Epithelial cell of esophagus (primary cell): ENCODE measurements at places on chromosomes 5 and 9.

DNA sequence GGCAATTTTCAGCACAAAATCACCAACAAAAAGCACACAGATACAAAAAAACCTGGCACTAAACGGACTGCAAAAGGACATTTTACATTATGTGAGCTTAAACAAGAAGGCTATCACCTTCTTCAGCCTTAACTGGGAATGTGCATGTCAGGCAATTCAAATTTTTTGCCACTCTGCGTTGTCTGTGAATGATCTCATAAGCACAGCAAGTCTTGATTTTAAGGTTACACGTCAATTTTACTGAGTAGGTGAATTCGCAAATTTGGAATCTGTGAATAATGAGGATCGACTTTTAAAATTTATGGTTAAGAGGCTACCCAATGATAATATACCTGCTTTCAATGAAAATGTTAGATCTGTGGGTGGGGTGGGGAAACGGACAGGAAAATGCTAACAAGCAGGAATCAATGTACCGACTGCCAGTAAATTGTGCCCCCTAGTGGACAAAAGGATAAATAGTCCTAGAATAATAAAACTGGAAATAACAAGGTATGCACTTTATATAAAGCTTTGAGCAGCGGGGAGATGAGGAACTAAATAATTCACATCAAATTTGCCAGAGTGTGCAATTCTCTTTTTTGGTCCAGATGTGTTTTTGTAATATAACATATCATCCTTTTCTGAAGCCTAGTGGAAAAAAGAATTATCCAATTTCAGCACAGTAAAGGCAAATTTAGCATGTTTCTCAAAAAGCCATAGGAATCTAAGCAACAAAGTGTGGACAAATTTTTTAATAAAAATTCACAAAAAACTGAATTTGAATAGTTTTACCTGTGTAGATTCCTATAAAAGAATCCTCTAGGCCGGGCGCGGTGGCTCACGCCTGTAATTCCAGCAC is 20.5 kb downstream of the EQTN start:
- peak; percentile 67 for DNase-seq

- DNase-seq, result peak; percentile 84
These were observed 136.0 kb upstream of the TBC1D2 start for GRCh38 chr9:98391406-98391805.

GRCh38 chr5:125298258-125298657 is 551.8 kb upstream of the ZNF608 start:
- peak; percentile 60 for DNase-seq

DNA sequence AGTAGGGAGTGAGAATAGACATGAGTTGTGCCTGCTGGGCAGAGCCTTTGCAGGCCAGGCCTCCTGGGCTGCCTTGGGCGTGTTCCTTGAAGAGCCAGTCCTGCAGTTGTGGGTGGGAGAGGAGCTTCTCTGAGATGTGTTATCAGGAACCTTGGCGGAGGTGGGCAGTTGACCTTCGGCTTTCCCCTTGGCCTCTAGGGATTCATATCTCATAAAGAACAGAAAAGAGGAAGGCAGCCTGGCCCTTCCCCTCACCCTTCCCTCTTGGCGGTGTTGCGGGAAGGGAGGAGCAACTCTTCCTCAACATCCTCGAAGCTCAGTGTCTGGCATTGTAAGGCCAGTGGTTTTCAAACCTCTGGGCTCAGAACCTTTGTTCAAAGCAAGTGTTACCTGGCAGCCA is 59.2 kb downstream of the DAPK1 start:
- no peak for DNase-seq

GRCh38 chr9:136074706-136075105 is 20.4 kb downstream of the NACC2 start:
- no peak for DNase-seq

DNA sequence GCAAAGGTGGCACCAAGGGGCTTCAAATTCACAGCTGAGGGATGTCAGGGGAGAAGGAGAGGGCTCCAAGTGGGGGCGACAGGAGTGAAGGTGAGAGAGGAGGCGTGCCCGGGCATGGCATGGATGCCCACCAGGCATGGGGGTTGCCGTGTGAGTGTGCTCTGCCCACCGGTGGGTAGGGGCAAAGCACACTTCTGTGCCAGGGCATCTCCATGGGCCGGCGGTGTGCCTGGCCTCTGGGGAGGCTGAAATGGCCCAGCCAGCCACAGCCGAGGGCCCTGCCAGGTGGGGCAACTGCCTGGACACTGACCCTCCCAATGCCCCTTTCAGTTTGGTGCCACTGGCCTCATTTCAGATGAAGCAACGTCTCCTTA is 14.0 kb upstream of the RNU6ATAC start:
- no peak for DNase-seq

- DNase-seq, result no peak
These were observed 49.7 kb downstream of the C9 start for GRCh38 chr5:39314591-39314990.

DNA sequence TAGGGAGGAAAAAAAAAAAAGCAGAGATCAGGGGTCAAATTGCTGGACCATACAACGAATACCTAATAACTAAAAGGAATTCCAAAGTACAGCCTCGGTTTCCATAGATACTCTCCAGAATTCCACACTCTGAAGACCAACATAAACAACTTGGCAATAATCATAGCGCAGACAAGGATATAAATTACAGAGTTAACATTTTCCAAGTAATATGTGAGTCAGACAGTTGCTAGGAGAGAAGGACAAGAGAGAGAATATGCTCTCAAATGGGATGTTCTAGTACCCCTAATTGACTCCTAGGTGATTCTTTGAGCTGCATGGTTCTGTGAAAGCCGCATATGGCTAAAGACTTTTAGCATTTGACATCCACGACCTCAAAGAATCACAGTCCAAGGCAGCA is 165.2 kb downstream of the FRMD3 start:
- no peak for DNase-seq

DNA sequence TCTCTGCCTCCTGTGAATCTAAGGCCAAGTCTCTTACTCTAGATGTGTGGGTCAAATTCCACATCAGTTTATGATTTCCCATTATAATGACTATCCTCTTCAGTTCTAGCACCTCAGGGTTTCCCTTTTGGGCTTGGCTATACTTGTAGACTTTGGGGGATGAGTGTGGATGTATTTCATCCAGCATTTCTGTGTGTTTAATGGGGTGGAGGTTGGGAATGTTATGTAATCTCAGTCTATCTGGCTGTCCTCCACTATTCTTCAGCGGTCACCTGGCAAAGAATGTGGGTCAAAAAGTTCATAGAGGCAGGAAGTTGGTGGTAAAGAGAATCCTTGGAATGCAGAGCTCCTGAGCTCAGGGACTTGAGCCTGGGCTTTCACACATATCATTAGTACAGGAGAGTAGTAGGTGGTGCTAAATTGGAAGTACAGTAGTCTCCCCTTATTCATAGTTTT is 64.9 kb downstream of the CFAP95 start:
- no peak for DNase-seq

DNA sequence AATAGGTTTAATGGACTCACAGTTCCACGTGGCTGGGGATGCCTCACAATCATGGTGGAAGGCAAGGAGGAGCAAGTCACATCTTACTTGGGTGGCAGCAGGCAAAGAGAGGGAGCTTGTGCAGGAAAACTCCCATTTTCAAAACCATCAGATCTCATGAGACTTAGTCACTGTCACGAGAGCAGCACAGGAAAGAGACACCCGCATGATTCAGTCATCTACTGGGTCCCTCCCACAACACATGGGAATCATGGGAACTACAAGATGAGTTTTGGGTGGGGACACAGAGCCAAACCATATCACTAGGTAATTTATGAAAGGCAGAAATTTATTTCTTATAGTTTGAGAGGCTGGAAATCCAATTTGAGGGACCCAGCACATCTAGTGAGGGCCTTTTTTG is 40.0 kb downstream of the MTREX start:
- DNase-seq, result peak; percentile 13

DNA sequence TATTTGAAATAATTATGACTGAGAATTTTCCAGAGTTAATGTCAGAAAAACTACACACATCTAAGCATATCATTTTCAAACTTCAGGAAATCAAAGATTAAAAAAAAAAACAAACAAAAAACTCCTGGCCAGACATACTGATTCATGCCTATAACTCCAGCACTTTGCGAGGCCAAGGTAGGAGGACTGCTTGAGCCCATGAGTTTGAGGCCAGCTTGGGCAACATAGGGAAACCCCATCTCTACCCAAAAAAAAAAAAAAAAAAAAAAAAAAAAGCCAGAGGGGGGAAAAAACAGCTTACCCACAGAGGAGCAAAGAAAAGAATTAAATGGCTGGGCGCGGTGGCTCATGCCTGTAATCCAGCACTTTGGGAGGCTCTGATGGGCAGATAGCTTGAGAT is 22.4 kb downstream of the EFCAB9 start:
- no peak for DNase-seq

- no peak for DNase-seq
These were observed 22.6 kb upstream of the TMEM171 start for GRCh38 chr5:73097740-73098139.

- peak; percentile 90 for DNase-seq
These were observed 42.5 kb downstream of the RALGPS1 start for GRCh38 chr9:126956917-126957686.

DNA sequence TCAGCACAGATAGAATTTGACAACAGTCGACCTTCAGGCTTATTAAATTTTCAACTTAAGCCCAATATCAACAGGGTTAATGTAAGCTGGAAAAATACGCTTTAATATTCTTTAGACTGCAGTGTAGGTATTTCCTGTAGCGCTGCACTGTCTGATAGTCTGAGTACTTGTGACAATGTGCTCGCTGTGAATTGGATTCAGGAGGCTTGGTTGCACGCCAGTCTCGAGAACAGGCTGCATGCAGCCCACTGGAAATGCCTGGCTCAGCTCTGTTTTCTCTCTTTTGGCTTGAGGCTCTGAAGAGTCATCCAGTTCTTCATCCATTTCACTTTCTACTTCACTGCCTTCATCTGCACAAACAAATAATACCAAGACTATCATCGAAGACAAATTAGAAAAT is 300.9 kb downstream of the RFX3 start:
- no peak for DNase-seq

DNA sequence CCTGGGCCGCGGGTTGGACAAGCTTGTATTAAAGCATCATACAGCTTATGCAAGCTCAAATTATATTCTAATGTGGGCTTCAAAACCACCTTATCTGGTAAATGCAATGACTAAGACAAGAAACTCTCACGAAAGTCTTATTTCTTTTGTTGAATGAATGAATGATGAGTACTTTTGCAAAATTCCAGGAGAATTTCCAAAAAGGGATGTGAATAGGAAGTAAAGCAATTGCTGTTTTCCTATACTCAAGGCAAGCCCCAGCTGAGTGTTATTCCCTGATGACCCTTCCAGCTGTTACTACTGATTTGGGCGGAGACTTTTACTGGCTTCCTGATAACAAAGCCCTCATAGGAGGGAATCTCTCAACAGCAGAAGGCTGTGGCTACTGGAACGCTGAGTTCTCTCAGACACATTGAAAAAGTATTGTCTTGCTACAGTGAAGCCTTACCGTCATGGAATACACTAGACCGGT is 162.8 kb downstream of the SREK1 start:
- no peak for DNase-seq

DNA sequence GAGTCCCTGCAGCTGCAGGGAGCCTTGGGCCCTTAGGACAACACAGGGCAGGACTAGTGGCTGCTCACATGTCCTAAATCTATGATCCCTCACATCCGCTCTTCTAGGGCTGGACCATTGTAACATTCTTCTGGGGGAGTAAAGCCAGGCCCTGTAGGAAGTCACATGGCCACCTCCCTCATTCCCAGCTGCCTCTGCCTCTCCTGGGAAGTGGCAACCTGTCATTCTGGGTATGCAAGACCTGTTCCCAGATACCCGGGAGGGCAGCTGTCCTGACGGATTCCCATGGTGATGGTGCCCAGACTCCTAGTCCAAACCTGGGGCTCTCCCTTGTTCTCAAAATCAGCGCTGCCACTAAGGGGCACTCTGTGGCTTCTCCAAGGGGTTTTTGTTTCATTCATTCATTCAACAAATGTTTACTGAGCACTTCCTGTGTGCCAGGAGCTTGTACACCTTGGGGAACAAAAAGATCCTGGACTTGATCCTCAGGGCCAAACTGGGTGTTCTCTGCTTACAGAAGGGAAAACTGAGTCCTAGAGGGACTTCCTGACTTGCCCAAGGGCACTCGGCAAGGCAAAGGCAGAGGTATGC is 85.6 kb downstream of the PSD2 start:
- DNase-seq, result no peak

DNA sequence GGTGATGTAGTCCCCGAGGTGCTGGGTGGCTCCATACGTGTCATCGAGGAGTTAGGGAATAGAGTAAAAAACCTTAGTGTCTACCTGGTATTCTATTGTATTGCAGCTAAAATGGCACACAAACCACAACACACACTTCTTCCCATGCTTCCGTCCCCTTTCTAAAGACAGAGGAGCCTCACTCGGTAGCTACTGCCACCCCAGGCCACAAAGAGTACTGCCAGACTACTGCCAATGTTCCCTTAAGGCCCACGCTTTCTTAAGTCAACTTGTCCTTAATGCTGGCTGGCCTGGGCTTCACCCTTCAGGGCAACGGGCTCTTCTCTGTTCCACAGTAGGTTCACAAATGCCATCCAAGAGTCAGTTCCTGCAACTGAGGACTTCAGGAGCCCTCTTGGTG is 673.0 kb downstream of the ELAVL2 start:
- DNase-seq, result no peak

DNA sequence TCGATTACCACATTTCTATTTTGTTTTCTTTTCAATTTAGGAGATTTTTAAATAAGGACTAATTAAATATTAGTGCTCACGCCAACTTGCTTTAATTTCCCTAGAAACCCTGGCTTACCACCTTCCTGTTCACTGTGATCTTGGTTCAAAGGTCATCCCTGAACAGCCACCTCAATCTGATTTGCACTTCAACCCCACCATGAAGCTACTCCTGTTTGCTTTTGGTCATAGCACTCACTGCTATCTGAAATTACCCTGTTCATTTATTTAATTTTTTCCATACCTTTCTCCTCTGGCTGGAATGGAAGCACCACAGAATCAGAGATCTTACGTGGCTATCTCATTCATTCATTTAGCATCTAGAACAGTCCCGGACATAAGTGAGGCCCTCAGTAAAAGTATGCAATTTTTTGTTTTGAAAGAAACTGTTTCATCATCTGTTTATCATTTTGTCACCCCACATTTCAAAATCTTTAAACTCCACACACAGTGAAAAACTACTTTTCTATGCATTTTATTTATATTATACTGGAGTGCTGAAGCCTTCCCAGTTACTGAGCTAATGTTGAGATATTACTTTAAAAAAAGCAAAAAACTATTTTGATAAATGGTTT is 17.2 kb upstream of the ADAMTSL1 start:
- DNase-seq, result no peak
